CD4-positive, alpha-beta T cell treated with Interleukin-21 for 1 hour (primary cell): ENCODE measurements at places on chromosomes 3 and 15.

GRCh38 chr3:57464011-57464410 is 80.1 kb downstream of the DNAH12 start:
- no peak for DNase-seq

- no peak for DNase-seq
Observed at GRCh38 chr15:19974998-19975397, 566.6 kb downstream of the GOLGA6L6 start.

DNA sequence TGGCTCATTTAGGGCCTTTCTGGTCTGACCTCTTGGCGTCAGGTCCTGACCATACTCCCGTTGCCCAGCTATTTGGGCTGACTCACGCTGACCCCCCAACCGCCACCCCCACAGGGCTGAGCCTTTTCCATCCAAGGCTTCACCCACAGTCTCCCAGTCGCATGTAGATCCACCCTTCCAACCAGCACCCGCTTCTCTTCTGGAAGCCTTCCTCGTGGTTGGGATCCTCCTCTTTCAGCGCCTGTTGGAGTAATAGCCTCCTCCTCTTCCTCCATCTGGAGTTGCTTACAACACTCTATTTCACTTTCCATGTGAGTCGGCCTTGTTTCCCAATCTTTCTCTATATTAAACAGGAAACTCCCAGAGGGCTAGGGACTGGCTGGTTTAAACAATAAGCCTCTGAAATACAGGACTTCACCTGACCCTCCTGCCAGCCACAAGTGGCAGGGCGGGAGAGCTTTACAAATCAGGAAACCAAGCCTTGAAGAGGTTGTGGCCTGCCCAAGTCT is 2.1 kb upstream of the ALAS1 start:
- DNase-seq: no peak

DNA sequence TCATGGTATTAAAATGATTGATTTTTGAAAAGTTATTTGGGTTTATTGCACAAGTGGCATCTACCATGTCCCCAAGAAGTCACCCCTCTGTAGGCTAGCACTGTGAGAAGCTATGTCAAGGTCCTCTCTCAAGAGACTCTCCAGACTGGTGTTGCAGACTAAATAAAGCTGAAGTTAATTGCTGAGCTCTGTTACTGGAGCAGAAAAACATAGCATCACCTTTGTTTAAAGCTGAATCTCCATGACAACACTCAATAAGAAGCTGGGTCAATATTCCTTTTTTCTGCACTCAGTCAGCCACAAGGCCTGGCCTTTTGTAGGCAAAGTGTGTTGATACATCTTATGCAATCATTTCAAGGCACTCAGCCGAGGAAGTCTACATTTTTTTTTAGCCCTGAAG is 806.6 kb upstream of the LMCD1 start:
- DNase-seq: no peak

DNA sequence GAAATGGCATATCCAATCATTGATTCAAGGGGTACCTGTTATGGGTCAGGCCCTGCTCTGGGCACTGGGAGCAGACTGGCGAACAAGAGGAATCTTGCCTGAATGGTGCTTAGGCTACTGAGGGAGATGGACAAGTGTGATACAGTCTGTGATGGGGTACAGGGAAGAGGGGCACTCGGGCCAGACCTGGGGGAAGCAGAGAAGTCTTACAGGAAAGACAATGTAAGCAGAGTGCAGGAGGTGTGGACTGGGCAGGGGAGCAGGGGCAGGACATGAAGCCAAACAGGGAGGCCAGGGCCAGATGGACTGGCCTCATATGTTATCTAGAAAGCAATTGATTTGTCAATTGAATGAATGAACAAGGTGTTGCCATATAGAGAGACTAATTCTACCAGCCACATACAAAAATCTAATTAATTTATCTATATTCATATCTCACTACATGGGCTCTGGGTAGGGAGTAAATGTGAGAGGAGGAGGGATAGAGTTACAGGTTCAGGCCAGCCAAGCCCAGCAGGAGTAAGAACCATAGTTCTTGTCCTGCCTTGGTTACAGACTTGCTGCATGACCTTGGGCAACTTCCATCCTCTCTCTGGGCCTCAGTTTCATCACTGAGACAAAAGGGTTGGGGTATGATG is 3.6 kb upstream of the IGDCC4 start:
- DNase-seq: no peak

DNA sequence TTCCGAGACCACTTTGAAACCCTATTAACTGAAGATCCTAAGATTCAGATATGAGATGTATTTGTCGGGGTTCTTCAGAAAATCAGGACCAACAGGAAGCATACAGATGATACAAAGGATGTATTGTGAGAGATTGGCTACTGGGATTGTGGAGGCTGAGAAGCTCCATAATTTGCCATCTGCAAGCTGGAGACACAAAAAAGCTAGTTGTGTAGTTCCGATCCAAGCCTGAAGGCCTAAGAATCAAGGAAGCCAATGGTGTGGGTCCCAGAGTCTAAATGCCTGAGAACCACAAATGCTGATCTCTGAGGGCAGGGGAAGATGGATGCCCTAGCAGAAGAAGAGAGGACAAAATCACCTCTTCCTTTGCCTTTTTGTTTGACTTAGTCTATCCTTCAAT is 10.9 kb upstream of the PLSCR1 start:
- DNase-seq: no peak

- peak; percentile 9 for DNase-seq
Observed at GRCh38 chr3:15064299-15064834, 748 bp downstream of the MRPS25 start.
